ENCODE measurements at places on chromosomes 3 and 15.

- DNase-seq, result no peak
Observed at GRCh38 chr3:28564211-28564610, 215.6 kb upstream of the AZI2 start.

- no peak for DNase-seq
Observed at GRCh38 chr3:40690749-40691451, 166.1 kb downstream of the ZNF621 start.

GRCh38 chr3:194637541-194638400 is 4.6 kb upstream of the TMEM44 start:
- DNase-seq, result no peak

GRCh38 chr15:35013370-35013769 is 25.3 kb upstream of the ZNF770 start:
- DNase-seq, result no peak

DNA sequence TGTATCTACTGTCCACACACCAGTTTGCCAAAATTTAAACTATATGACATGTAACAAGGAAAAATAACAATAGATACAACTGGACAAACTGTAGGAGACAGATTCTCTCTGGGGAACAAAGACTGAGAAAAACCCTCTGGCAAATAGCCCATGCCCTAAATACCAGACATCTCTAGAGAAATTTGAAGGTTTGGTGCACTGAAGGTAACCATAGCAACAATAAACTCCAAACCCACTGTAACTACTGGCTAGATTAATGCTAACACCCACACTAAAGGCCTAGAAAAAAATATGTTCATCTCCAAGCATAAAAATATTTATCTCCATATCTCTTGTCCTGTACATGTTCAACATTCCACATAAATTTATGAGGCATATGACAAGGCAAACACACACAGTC is 267.1 kb downstream of the STXBP5L start:
- no peak for DNase-seq
